ENCODE measurements at places on chromosomes 11 and 22. TPM values are rescaled to one million over a fixed set of nuclear protein-coding genes. Genes with fewer than 3 reads are reported as not detected.
A peak's percentile ranks its signal among the peaks of the same experiment; 100 is the strongest.

GRCh38 chr11:122181372-122181771 lies 65.4 kb upstream of the BLID start:
- peak; percentile 21 for DNase-seq

- no peak for DNase-seq
Observed at GRCh38 chr22:26324150-26324549, 104.9 kb upstream of the ASPHD2 start.

GRCh38 chr11:83642500-83642899 lies 356.3 kb upstream of the CCDC90B start:
- no peak for DNase-seq

GRCh38 chr22:21766691-21767462 lies 31.3 kb upstream of the YPEL1 start:
- no peak for DNase-seq

DNA sequence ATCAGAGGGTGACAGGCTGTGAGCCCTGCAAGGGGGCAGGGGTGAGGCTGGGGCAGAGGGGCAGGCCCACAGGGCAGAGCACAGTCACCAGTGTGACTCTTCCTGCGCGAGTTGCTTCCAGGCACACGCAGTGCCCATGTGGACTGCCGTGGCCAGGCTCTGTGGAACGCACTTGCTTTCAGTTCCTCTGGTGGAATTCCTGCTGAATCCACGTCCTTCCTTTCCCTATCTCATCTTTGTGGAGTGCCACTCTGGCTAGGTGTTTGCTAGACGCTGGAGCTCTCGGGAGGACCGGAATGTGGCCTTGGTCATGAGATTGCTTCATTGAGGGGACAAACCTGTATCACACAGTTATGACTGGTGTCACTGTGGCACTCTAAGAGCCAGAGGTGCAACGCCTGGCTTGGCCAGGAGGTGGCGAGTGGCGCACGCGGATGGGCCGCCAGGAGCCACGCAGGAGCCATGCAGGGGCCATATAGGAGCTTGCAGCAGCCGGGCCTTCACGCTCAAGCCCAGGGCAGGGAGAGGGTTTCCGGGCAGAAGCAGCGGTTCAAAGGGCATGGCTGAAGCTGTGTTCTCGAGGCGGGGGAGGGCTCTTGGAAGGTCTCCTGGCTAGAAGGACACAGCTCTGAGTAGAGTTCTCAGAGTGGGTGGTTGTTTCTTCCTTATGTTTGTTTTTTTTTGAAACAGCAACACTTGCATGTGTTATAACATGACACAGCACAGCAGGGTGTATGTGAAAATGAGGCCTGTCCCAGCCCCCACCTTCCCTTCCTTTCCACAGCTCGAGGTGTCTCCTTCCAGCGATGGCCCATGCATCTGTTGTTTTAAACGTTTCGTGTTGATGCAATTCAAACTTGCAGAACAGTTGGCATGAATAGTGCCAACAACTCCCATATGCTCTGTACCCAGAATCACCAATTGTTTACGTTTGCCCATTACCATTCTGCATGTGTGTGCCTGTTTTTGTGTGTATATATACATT lies 36.2 kb downstream of the TBC1D22A start:
- peak; percentile 81 for DNase-seq

DNA sequence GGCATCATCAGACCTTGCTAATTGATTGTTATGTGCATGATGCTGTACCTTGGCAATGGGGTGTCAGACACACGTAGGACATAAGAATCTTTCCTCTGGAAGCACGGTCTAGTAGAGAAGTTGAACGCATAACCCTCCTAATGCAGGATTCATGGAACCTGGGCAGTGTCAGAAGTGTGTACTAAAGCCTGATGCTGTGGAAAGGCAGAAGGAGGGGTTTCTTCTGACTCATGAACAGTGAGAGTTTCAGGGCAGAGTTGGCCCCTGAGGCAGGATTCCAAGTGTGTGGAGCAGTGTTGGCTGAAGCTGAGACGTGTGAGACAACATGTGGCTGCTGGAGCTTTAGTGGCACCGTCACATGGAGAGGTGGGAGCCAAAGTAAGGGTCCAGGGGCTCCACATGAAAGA lies 3.5 kb downstream of the PANX1 start:
- peak; percentile 41 for DNase-seq

GRCh38 chr11:16613512-16614381 lies 124.7 kb upstream of the C11orf58 start:
- peak; percentile 71 for DNase-seq

DNA sequence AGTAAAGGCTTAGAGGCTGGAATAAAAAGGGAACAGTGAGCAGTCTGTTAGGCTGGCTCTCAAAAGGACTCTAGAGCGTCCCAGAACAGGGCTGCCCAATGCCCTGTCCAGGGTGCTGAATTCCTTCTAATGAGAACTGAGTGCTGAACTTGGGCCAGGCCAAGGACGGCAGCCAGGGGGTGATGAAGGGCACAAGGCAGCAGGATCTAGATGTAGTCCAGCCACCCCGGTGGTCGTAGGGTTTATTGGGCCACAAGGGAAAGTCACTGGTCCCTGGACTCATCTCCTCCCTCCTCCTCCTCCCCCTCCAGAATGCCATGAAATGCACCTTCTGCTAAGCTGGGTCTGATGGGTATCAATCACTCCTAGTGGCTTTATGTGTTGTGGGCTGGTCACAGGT lies 19.2 kb downstream of the NPTXR start:
- peak; percentile 69 for DNase-seq

GRCh38 chr22:29071261-29072045 lies 1.4 kb upstream of the KREMEN1 start:
- DNase-seq: no peak

- DNase-seq: no peak
Observed at GRCh38 chr11:112931703-112932102, 29.5 kb upstream of the NCAM1 start.

- no peak for DNase-seq
Observed at GRCh38 chr22:35103761-35104160, 37.8 kb downstream of the ISX start.

GRCh38 chr22:43600265-43600664 lies 188.5 kb downstream of the MPPED1 start:
- DNase-seq: no peak

- DNase-seq: no peak
Observed at GRCh38 chr11:79437981-79438630, 2.7 kb downstream of the TENM4 start.

DNA sequence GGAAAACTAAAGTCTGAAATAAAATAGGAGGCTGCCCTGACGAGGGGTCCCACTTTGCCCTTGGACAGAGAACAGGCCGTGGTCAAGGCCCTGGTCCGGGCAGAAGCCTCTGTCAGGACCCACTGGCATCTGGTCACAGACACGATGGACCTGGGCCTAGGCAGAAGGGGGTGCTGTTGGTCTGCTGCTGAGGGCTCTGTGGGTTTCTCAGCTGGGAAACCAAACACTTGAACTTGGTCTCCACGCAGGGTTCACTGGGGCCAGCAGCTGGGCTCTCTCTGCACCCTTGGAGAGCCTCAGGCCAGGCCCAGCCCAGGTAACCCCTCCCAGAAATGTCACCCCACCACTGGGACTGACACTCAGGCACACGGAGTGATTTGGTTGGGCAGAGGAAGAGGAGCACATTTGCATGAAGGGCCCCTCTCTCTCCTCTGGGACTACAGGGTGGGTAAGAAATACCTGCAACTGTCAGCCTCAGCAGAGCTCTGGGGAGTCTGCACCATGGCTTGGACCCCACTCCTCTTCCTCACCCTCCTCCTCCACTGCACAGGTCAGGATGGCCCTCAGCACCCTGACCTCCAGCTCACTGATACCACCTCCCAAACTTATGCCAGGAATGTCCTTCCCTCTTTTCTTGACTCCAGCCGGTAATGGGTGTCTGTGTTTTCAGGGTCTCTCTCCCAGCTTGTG lies 48.1 kb upstream of the TOP3B start:
- peak; percentile 9 for DNase-seq

DNA sequence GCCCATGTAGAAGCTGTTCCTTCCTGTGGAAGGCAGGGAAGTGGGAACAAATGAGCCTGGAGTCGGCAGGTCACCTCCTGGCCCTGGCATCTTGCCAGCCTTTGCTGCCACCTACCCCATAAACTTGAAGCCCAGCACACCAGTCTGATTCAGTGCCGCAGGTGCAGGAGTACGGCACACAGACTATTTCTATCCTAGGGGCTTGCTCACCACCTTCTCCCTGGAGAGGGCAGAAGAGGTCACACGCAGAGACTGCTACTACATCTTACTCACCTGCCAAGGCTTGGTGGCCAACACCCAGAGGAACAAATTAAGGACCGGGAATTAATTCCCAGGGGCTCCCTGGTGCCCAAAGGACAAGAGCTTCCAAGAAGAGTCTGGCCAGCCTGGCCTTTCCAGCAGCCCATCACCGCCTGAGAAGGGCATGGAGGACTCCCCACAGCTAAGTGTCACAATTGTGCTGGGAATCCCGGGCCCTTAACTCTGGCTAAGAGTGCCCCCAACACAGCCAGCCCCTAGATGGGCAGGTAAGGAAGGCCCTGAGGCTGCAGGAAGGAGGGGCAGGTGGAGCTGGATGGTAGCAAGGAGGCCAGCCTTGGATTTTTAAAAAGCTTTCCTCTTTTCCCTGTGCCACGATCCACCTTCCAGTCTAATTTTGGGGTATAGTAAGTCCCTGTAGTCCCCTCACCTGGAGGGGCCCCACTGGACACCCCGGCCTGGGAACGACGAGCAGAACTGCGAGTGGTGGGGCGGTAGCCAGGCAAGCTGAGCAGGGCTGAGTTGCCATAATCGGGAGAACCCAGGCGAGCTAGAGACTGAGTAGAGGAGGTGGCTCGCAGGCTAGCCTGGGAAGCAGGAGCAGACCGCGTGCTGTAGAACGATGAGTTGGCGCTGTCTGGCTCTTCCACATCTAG lies 6.9 kb downstream of the IL18BP start:
- DNase-seq: peak; percentile 42

GRCh38 chr11:130475426-130476053 lies 27.1 kb downstream of the ADAMTS15 start:
- no peak for DNase-seq

GRCh38 chr11:8225589-8226036 lies 38.1 kb downstream of the LMO1 start:
- peak; percentile 68 for DNase-seq

GRCh38 chr11:75302371-75302770 lies 49.1 kb downstream of the ARRB1 start:
- DNase-seq: peak; percentile 34

SYT12 gene
- total RNA-seq: not detected

APLNR gene
- total RNA-seq: 0.09 TPM

ZBED5 gene
- total RNA-seq: 41.2 TPM

BBOX1 gene
- not detected for total RNA-seq

GLB1L2 gene
- 0.28 TPM for total RNA-seq

OR52I2 gene
- total RNA-seq: not detected

FAR1 gene
- 72.3 TPM for total RNA-seq

BEST1 gene
- total RNA-seq: 0.21 TPM

MAPK11 gene
- total RNA-seq: 29.4 TPM

HSD17B12 gene
- 96.5 TPM for total RNA-seq

MN1 gene
- total RNA-seq: 1.7 TPM
